ENCODE measurements at places on chromosomes 11 and 22.
A peak's percentile ranks its signal among the peaks of the same experiment; 100 is the strongest.

- DNase-seq = no peak
These were observed 182.8 kb downstream of the FAM76B start for GRCh38 chr11:95606824-95607223.

- DNase-seq = no peak
These were observed at the start of gene PANX2 for GRCh38 chr22:50170453-50171318. TSS of gene PANX2 (plus strand) at chr22:50170731. CDS start at chr22:50170731, 0 bp downstream.

- DNase-seq = no peak
These were observed 1.2 kb downstream of the NDUFC2 start for GRCh38 chr11:78078218-78079167.

GRCh38 chr11:115670538-115671205, 166.5 kb upstream of the CADM1 start:
- no peak for DNase-seq

DNA sequence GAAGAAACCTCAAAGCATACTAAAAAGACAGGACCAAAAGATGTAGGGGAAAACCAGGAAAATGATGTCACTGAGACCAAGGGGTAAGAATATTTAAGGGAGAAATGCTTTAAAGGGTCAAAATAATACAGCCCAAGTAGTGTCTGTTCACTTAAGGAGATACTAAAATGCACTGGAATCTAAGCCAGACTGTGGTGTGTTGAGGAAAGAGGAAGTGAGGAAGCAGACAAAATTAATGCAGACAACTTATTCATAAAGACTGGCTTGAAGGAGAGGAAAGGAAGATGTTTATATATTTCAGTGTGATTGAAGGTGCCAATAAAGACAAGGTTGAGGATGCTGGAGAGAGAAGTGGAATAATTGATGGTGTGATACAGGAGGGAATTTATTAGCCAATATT, 15.7 kb downstream of the ZNF215 start:
- DNase-seq = no peak

- no peak for DNase-seq
These were observed 2.1 kb downstream of the FXYD6 start for GRCh38 chr11:117874253-117874909.

DNA sequence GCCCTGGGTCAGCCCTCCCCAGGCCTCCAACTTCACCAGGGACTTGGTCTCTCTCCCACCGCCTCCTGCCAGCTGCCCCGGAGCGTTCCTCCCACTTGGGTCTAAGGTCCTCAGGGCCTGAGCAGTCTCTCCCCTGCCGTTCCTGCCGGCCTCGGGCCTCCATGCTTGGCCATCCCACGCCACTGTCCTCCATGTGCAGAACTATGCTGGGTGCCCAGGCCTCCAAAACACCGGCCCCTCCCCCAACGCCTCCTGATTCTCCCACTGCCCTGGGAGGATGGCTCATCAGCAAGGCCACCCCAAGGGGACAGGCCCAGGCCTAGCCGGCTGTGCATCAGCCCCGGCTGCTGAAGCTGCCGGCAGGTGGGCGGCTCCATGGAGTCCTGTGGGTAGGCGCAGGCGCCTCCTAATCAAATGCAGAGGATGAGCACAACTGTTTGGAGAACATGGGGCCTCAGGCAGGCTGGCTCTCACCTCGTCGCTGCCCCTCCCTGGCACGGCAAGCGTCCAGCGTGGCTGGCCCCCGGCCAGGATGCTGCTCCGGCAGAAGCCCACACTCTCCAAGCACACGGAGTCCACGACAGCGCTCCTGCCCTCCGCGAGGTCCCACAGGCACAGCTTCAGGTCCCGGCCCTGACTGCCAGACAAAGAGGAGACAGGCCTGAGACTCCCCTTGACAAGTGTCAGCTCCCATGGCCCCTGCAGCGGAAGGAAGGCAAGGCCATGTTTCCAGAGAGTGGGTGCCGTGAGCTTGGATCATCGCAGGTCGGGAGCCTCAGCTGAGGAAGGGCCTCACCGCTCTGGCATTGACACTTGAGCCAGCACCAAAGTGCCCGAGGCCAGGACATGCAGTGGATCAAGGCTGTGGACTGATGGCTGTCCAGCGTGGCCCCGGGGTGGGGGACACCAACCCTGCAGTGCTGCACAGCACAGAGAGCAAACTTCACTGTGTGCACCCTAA, 42.6 kb downstream of the GNB1L start:
- no peak for DNase-seq

GRCh38 chr11:6992026-6992425, 28.1 kb downstream of the ZNF214 start:
- DNase-seq = peak; percentile 8

GRCh38 chr11:31246451-31247165, 122.9 kb downstream of the DCDC1 start:
- DNase-seq = peak; percentile 22

DNA sequence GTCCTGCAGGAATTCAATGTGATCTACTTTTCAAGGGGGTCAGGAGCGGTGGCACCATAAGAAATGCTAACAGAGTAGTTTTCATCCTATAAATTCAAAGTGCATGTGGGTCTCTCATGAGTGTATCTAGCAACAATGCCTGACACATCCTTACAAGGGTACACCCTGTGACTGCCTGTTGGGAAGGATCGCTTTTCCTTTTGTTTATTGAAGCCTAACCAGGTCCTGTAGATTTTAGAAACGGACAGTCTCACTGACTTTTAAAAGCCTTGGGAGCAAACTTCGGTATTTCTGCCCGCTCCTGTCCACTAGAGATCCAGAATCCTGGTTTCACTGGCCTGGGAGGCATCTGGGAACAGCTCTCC, 102.4 kb downstream of the MICAL2 start:
- DNase-seq = no peak

GRCh38 chr11:114340311-114341131, 44.3 kb downstream of the NNMT start:
- peak; percentile 78 for DNase-seq

GRCh38 chr11:57213342-57214097, 23.5 kb downstream of the APLNR start:
- DNase-seq = no peak

DNA sequence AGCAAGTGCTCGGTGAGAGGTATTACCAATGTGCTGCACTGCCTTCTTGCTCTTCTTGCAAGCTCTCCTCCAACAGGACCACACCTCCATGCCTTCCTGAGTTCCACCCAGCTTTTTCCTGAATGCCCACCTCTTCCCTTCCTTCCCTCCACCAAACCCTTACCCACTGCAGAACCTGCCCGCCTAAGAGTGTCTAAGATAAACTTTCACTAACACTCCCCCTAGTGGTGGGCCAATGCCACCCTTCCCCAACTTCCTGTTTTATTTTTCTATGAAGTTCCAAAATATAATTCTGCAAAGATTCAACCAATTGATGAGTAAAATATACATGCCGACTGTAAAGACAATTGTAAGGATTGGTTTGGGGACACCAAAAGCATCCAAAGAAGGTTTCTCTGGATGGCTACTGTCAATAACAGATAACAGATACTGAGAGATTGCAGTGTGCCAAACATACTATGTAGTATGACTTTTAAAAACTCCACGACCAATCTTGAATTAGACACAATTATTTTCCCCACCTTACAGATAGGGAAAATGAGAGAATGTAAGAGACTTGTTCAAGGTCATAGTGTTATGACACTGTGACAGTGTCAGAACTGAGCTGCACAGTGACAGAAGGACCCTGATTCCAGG, 38.6 kb upstream of the BMAL1 start:
- peak; percentile 42 for DNase-seq

DNA sequence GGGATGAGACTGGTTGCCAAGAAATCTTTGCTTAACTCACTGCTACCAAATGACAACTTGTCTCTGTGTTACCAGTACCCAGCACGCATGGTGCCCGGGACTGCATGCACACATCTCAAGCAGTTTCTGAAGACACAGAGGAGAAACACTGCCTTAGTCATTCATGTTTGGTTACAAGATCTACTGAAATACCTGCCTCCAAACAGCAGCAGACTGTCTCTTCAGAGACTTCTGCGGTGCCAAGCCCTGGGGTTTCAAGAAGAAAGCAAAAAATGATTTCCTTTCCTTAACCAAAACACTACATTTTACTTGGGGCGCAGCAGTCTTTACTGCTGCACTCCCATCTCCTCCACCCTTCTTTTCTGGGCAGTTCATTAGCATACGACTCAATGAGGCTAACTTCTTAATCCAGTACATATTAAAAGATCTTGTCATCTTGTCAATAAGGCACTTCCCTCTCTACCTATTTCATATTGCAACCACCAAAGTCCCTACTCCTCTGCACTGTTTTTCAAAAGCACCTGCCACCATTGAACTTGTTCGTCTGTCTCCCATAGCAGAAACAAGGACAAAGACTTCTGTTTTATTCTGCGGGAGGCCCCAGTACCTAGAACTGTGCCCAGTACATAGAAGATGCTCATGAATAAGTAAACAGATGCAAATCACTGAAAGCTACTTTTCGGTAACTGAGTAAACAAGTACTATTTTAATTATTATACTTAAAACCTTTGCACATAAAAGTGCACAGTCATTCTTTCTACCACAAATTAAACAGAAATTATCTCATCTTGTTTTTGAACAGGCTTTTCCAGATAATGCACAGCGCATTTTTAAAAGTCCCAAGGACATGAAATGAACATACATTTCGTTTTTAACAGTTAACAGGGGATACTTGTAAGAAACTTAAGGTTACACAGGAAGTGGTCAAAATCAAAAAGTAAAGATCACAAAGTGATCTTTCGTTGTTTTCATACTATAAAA, 4.0 kb downstream of the NAP1L4 start:
- DNase-seq = peak; percentile 12

- no peak for DNase-seq
These were observed 20.2 kb downstream of the CHST1 start for GRCh38 chr11:45644981-45645889.

- DNase-seq = no peak
These were observed 176.4 kb downstream of the FAM181B start for GRCh38 chr11:82557274-82557673.

DNA sequence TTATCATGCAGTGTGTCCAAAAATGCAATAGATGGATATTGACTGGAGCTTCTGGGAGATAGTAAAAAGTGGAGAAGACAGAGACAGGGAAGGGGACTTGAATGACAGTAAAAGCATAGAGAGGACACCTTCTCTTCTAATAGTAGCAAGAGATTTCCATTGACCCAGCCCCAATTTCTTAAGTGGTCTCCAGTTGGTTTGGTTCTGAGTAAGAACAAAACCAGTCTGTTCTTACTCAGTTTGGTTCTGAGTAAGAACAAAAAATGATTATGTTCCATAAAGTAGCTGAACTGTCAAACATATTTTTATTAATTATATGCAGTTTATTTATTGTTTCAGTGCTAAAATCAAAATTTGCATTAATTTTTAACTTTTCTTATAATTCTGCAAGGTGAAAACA, 316.8 kb upstream of the MPPED2 start:
- DNase-seq = no peak

- peak; percentile 48 for DNase-seq
These were observed at the start of gene TMEM184B for GRCh38 chr22:38272373-38273134. TSS of gene TMEM184B (minus strand) at chr22:38273010. CDS start at chr22:38247961, 25,049 bp downstream.

GRCh38 chr11:118956094-118956846, at the start of gene UPK2:
TSS of gene UPK2 (plus strand) at chr11:118956298. CDS start at chr11:118956351, 53 bp downstream.
- peak; percentile 64 for DNase-seq

DNA sequence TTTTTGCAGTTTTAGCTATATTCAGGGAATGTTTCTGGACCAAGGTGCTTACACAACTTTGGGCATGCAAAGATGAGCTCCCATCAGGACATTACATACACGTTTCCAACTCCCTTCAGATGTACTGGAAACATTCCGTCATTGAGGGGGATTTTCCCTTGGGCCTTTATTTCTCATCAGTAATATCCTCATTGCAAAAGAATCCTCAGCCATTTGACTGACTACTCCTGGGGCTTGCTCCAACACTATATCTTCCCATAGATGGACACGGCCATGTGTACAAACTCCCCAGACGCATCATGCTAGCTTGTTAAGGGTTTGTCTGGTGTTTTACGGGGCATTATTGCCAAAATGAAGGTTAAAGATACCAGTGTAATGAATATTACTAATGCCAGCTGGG, 59.3 kb upstream of the NUP160 start:
- DNase-seq = peak; percentile 94

DNA sequence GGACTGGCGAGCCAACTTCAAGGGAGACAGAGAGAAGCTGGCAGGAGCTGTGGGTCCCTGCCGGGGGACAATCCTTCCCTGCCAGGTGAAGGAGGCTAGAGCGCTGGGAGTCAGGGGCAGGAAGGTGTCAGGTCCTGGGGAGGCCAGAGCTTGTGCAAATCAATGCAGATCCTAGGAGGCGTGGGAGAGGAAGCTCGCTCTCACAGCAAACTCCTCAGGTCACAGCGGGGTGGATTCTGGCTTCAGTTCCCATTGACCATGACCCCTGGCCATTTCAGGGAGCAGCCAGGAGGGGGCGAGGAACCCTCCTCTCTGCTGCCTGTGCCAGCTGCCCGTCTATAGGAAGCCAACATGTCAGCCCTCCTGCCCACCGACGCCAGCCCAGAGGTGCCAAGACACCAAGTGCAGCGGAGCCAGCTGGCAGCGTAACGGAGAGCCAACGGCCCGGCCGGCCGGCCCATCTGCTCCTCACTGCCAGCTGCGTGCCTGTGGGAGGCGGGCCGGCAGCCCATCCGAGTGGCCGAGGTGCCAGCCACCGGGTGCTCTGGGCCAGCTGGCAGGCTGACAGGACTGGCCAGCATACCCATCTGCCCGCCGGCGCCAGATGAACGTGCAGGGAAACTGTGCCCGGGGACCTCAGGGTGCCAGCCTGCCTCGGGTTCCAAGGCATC, 374.8 kb downstream of the MIAT start:
- DNase-seq = no peak

DNA sequence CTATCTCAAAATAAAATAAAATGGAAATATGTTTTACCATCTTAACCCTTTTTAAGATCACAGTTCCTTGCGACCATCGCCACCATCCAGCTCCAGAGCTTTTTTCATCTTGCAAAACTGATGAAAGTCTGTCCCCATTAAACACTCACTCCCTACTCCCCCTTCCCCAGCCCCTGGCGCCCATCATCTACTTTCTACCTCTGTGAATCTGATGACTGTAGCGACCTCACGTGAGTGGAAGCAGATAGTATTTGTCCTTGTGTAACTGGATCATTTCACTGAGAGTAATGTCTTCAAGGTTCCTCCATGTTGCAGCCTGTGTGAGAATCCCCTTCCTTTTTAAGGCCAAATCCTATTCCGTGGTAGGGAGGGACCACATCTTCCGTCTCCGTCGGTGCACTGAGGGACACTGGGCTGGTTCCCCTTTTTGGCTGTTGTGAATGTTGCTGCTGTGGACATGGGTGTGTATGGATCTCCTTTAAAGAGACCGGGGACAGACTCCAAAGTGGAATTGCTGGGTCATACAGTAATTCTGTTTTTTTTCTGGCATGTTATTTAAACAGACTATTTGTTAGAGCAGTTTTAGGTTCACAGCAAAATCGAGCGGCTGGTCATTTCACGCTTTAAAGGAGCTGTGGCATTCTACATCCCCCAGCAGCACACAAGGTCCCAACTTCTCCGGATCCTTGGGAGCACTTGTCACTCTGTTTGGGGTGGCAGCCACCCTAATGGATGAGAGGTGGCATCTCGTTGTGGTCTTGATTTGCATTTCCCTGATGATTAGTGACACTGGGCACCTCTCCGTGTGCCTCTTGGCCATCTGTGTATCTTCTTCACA, 120.0 kb downstream of the KCNQ1 start:
- no peak for DNase-seq

GRCh38 chr11:2664791-2665525, 34.8 kb downstream of the KCNQ1OT1 start:
- DNase-seq = no peak

- peak; percentile 61 for DNase-seq
These were observed 8.2 kb downstream of the ARRB1 start for GRCh38 chr11:75342966-75343870.

All from amniotic epithelial cell (primary cell).